Dermis microvascular lymphatic vessel endothelial cell (primary cell): ENCODE measurements at places on chromosomes 6 and 20. TPM values are rescaled to one million over a fixed set of nuclear protein-coding genes. Genes with fewer than 3 reads are reported as not detected.

SLC22A1 gene
- total RNA-seq: 0.13 TPM in 1 of 2 replicates, not detected in the other

FAXC gene
- total RNA-seq: 0.39 and 0.76 TPM in 2 replicates

JAG1 gene
- total RNA-seq: 104 and 113 TPM in 2 replicates

RGS17 gene
- total RNA-seq: 3.3 and 4.1 TPM in 2 replicates

ADGRF5 gene
- total RNA-seq: 107 and 112 TPM in 2 replicates

TCFL5 gene
- 9.5 and 10.1 TPM in 2 replicates for total RNA-seq

ARFGEF3 gene
- total RNA-seq: 1.8 and 2.5 TPM in 2 replicates

HRH3 gene
- not detected in 2 replicates for total RNA-seq
